ENCODE measurements at places on chromosomes 4 and X.

DNA sequence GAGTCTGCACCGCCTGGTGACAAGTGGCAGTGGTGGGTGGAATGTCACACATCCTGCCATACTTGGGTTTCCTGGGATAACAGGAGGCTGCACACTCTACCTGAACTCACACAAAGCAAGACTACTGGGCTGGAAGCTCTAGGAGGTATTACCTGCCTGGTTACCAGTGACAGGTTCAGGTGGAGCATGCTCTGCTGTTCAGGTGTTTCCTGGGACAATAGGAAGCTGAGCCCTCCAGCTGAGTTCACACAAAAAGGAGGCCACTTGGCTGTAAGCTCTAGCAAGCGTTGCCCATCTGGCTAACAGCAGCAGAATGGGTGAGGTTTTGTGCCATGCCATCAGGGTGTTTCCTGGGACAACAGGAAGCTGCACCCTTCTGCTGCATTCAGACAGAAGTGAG, 17.4 kb upstream of the UGT2B7 start:
- no peak for DNase-seq

DNA sequence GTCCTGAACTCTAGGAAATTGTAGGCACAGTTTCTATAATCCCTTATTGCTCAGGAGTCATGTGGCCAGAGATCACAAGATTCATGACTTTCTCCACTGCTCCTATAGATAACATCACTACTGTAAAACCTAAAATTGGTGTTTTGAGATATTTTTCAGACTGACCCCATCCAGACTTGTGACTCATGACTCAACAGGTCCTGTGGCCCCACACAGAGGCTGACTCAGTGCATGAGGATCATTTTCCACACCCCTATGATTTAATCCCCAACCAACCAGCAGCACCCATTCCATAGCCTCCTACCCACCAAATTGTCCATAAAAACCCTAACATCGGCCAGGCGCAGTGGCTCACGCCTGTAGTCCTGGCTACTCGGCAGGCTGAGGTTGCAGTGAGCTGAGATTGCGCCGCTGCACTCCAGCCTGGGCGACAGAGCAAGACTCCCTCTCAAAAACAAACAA, 13.2 kb upstream of the XIAP start:
- no peak for DNase-seq

- DNase-seq, result no peak
These were observed 229.8 kb upstream of the LDB2 start for GRCh38 chr4:17128268-17128667.

DNA sequence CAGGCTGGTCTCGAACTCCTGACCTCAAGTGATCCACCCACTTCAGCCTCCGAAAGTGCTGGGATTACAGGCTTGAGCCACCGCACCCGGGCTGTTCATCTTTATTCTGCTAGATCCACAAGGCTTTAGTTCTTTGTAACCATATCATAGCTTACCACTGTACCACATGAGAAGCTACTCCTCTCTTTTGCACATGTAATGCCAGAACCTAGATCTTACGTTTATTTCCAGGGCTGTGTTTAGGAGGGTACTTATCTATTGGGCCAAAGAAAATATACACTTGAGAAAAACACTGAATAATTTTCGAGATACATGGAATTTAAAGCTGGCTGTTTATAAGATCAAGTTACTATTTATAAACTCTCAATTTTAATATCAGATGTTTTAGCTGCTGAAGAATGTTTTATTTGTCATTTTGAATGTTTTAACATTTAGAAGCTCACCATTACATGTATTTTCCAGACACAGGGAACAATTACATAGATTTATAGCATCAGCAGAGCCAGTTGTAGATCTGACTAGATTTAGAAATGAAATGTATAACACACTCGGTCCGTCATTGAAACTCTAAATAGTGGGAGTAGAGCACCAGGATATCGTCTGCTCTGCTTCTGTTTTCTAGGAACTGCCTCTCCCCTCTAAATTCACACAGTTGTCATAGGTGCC, 155.3 kb upstream of the HAND2 start:
- DNase-seq, result no peak

GRCh38 chr4:110616238-110617074, 6.4 kb downstream of the PITX2 start:
- DNase-seq, result no peak

GRCh38 chr4:42637867-42638266, 19.0 kb downstream of the ATP8A1 start:
- DNase-seq, result no peak

- no peak for DNase-seq
These were observed 380.8 kb downstream of the TMA16 start for GRCh38 chr4:163875327-163875726.

DNA sequence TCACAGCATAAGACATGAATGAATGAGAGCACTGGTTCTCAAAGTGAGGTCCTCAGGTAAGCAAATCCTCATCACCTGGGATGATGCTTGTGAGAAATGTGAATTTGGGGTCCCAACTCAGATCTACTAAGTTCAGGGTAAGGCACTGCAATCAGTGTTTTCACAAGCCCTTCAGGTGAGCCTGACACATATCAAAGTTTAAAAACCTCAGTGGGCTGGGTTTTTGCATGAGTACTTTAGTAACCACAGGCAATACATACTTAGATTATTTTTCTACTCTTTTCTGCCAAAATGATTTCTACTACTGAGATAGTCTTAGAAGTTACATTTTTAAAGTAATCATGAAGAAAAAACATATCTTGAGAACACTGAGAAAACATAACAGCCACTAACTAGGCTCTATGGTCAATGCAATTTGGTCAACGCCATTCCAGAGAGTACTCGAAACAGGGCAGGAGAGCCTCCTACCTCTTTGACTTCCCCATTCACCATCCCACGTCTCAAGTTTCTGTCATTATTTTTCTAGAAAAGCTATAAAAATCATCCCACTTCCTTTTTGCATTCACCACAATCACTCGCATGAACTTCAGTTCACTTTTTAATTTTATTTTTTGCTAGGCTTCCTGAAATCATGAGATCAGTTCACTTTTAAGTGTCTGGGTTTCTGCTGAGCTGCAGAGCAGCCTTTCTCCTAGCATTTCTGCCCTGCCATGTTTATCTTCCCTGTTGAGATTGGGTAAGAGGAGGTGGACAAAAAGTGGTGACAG, 73.8 kb downstream of the MFAP3L start:
- no peak for DNase-seq

DNA sequence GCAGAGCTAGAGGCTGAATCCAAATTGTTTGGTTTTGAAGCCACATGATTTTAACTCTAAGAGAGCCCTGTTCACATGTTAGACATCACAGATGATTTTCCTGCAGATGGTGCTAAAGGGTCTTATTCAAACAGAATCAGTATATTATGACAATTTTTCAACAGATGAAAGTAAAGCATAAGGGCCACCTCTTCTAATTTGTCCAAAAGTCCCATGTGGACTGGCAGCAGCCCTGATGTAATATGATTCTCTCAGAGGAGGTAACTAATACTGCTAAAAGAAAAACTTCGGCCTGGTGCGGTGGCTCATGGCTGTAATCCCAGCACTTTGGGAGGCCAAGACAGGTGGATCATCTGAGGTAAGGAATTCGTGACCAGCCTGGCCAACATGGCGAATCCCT, 26.0 kb upstream of the SETD7 start:
- DNase-seq, result no peak

Measured in vagina (tissue), 2 donors.